ENCODE measurements at places on chromosomes 11 and 22.

DNA sequence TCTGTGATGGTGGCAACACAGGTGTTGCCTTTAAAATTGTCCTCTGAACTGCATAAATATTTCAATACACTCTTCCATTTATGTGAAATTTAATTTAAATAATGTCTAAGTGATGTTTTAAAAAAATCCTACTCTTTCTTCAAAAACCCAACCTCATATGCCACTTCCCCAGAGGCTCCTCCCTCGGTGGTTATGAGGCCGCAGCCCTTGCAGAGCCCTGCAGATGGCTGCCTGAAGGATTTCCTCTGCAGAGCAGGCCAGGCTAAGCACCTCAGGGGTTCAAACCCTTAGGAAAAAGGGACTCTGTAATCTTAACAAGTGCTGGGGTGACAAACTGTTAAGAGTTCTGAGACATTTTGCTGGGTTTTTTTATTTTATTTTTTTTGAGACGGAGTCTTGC, 25.2 kb downstream of the MORC2 start:
- no peak for ATAC-seq

- no peak for ATAC-seq
Observed at GRCh38 chr11:65089621-65090020, 5.6 kb downstream of the ZFPL1 start.

- peak; percentile 92 for ATAC-seq
Observed at GRCh38 chr22:19806213-19807160, 45.9 kb downstream of the TBX1 start.

DNA sequence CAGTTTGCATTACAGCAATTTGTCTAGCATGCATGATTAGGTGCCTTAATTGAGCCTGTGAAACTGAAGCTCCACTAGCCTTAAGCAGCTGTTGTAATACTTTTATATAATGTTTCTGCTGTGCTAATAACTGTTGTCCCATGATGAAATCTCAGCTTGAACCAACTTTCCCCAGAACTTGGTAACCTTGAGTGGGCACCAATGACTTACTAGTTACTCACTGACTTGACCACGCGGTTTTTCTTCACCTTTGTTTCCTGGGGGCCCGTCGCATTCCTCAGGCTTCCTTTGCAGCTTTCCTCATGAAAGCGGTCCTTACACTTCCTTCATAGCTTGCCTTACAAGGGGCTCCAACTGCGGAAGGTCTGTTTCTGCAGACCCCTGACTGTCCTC, 11.2 kb upstream of the GLYATL1 start:
- no peak for ATAC-seq

DNA sequence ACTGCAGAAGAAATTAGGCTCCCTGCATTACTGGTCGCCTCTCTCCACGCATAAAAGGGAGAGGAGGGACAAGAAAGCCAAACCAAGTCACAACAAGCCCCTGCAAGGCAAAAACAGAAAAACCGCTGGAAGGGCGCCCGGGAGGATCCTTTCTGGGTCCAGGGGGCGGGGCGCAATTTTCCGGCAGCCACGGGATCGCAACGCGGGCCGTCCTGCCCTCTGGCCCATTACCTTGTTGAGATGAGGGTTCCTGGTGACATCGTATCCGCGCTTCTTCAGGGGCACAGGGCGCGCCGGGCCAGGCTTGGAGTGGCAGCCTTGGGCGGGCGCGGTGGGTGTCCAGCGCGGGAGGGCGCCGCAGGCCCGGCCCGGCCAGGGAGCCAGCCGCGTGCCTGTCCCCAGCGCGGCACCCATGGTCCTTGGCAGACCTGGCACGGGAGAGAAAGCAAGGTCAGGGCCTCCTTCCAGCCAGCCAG, 847 bp downstream of the ME3 start:
- peak; percentile 51 for ATAC-seq
